ENCODE measurements at places on chromosomes 5 and 9.

DNA sequence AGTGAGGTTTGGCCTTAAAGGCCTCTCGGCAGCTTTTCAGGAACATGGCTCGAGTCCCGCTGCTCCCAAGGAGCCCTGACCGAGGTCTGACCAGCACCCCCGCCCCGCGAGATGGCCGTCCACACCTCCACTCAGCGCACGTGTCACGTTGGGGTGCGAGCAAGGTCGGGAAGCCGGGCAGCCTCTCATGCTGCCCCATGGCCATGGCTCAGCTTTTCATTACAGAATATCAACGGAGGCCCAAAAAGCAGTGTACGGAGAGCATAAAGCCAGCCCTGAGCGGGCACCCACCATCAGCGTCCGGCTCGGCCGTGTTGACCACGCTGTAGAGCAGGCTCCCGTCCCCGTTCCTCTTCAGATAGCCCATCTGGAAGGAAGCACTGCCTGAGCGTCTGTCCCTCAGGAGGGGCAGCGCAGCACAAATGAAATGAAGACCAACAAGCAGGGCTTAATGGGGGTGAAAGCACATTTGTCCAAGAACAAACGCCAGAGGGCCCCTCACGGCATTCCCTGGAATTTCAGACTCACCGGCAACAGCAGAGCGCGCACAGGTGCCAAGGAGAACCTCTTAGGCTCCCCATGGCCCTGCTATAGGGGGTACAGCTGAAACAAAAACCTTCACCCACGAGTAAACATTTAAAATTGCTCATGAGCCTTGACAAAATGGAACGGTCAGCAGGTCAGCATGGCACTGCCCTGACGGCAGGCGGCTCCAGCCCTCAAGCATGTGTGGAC lies 11.6 kb downstream of the BRD9 start:
- H3K36me3 ChIP-seq, result peaks cover 31% of the 10 kb centered on the region
- no peaks in the 10 kb centered on the region for H3K4me1 ChIP-seq
- no peak overlapping the region for H3K4me3 ChIP-seq
- H3K27ac ChIP-seq, result no peak overlapping the region

DNA sequence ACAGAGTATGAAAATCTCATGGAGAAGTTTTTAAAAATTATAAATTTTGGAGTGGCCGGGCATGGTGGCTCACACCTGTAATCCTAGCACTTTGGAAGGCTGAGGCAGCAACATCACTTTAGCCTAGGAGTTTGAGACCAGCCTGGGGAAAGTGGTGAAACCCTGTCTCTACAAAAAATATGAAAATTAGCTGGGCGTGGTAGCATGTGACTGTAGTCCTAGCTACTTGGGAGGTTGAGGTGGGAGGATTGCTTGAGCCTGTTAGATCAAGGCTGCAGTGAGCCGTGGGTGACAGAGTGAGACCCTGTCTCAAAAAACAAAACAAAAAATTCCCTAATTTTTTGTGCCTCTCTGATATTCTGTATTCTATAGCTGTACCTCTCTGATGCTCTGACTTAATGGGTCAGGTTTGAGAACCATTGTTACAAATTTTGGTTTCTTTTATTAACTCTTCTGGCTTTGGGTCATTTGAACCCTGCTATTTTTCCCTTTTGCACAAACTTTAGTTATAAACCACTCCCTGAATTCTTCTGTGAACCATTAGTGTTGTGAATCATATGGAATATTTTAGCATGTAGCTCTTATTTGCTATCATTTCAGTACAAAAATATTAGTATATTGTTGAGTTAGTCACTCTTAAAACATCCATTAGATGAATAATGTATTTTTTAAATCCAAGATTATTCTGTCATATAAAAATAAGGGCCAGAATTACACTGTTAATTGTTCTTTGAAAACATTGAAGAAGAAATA lies 51.0 kb downstream of the FER start:
- DNase-seq, result no peak
- H3K4me1 ChIP-seq, result 0 out of 2 replicates have a peak, but pooled peaks cover 11% of the 10 kb centered on the region
- H3K36me3 ChIP-seq, result no peaks in the 10 kb centered on the region
- no peak overlapping the region for H3K27ac ChIP-seq

- DNase-seq, result no peak
- H3K27ac ChIP-seq, result no peak overlapping the region
- H3K4me1 ChIP-seq, result peaks cover 48% of the 10 kb centered on the region
Observed at GRCh38 chr5:139694556-139695177, 46.5 kb downstream of the CXXC5 start.

- H3K27me3 ChIP-seq, result no peaks in the 10 kb centered on the region
- no peaks in the 10 kb centered on the region for H3K4me1 ChIP-seq
- H3K27ac ChIP-seq, result no peak overlapping the region
- H3K4me3 ChIP-seq, result no peak overlapping the region
- no peaks in the 10 kb centered on the region for H3K36me3 ChIP-seq
- DNase-seq, result no peak
Observed at GRCh38 chr9:134620751-134621557, 20.6 kb upstream of the COL5A1 start.

GRCh38 chr9:93082841-93083411 lies 13.1 kb upstream of the CARD19 start:
- no peak overlapping the region for H3K27ac ChIP-seq
- no peaks in the 10 kb centered on the region for H3K4me1 ChIP-seq
- no peak overlapping the region for H3K4me3 ChIP-seq
- H3K27me3 ChIP-seq, result no peaks in the 10 kb centered on the region
- no peaks in the 10 kb centered on the region for H3K36me3 ChIP-seq

DNA sequence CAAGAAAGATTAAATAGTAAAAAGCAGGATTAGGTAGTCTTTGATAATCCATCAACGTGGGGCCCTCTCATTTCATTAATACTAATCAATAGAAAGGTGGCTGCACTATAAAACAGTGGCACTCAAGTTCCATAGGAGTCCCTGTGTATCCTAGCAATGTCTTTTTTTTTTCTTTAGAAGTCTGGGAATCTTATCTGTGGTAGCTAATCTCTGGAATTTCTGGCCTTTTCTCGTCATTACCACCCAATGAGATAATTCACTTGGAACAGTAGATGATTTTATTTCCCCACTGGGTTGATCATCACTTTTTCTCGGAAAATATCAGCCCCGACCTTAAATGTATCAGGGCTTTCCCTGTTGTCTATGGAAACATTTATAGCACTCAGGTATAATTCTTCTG lies 86.8 kb upstream of the CDH6 start:
- H3K27me3 ChIP-seq, result no peaks in the 10 kb centered on the region
- H3K36me3 ChIP-seq, result no peaks in the 10 kb centered on the region
- no peak overlapping the region for H3K27ac ChIP-seq
- H3K4me3 ChIP-seq, result no peak overlapping the region
- H3K4me1 ChIP-seq, result peaks cover 44% of the 10 kb centered on the region

DNA sequence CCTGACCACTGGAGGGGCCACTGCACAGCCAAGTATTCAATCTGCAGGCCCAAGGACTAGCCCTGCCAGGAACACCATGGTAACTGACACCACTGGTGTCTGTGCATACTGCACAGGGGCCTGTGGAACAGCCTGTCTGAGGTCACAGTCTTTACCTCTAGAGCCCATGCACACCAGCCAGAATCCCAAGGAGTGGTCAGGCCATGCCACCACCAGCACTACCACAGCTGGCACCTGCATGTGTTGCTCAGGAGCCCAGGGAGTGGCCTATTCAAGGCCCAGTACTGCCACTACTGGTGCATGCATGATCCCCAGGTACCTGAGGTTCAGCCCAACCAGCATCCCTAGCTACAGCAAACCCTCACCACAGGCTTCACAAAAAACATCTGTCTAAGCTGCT lies 546.0 kb upstream of the RGMB start:
- no peak for DNase-seq
- H3K27me3 ChIP-seq, result no peaks in the 10 kb centered on the region
- H3K4me1 ChIP-seq, result no peaks in the 10 kb centered on the region
- no peaks in the 10 kb centered on the region for H3K36me3 ChIP-seq
- no peak overlapping the region for H3K4me3 ChIP-seq

GRCh38 chr5:43711496-43711895 lies 108.5 kb downstream of the NNT start:
- no peaks in the 10 kb centered on the region for H3K27me3 ChIP-seq
- no peak for DNase-seq
- H3K4me1 ChIP-seq, result no peaks in the 10 kb centered on the region

- no peaks in the 10 kb centered on the region for H3K36me3 ChIP-seq
- peaks cover 46% of the 10 kb centered on the region for H3K27me3 ChIP-seq
- H3K4me1 ChIP-seq, result peaks cover 28% of the 10 kb centered on the region
- peak overlapping the region; percentile 76 for H3K4me3 ChIP-seq
- H3K27ac ChIP-seq, result no peak overlapping the region
Observed at GRCh38 chr9:89177012-89177943, 1.3 kb downstream of the SHC3 start.

DNA sequence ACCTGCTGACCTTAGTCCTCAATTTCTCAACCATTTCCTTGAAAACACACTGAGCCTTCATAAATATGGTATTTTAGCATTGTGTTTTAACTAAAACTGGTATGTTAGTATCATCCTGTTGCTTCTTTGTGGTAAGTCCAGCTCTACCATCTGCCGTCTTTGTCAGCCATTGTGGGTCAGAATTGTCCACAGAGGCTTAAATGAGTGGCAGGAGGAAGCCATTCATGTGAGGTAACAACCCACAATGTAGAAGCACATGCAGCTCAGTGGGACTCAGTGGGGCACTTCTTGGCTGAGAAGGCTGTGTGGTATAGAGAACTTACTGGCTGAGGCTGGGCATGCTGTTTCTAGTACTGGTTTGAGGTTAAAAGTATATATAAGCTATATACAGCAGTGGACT lies 149.2 kb upstream of the NR3C1 start:
- H3K4me3 ChIP-seq, result no peak overlapping the region
- H3K4me1 ChIP-seq, result no peaks in the 10 kb centered on the region
- no peak for DNase-seq
- no peaks in the 10 kb centered on the region for H3K27me3 ChIP-seq

DNA sequence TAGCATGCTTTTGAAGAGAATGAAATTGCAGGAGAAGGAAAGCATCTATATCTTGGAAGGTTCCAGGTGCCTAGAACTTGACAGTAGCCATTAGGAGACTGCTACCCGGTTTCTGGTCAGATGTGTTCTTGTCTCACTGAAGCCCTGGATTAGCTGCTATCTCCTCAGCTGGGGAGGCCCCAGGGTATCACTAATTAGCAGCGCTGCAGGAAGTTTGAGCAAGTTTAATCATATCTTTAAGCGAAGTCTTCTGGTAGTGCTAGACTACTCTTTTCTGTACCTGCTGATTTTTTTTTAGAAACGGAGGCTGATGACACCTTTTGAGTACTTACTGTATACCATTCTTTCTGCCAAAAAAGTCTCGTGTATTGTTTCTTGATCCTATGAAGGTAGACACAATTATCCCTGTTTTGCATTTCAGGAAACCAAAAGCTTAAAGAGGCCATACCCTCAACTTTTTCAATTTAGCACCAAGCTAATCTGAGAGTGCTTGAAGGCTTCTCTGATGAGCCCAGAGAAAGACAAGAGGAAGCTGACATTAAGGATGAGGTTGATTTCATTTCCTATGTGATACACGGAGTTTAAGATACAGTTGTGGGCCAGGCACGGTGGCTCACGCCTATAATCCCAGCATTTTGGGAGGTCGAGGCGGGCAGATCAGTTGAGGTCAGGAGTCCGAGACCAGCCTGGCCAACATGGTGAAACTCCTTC lies 201.3 kb downstream of the ARHGAP26 start:
- no peak overlapping the region for H3K27ac ChIP-seq
- no peaks in the 10 kb centered on the region for H3K27me3 ChIP-seq
- H3K4me1 ChIP-seq, result no peaks in the 10 kb centered on the region
- DNase-seq, result no peak

DNA sequence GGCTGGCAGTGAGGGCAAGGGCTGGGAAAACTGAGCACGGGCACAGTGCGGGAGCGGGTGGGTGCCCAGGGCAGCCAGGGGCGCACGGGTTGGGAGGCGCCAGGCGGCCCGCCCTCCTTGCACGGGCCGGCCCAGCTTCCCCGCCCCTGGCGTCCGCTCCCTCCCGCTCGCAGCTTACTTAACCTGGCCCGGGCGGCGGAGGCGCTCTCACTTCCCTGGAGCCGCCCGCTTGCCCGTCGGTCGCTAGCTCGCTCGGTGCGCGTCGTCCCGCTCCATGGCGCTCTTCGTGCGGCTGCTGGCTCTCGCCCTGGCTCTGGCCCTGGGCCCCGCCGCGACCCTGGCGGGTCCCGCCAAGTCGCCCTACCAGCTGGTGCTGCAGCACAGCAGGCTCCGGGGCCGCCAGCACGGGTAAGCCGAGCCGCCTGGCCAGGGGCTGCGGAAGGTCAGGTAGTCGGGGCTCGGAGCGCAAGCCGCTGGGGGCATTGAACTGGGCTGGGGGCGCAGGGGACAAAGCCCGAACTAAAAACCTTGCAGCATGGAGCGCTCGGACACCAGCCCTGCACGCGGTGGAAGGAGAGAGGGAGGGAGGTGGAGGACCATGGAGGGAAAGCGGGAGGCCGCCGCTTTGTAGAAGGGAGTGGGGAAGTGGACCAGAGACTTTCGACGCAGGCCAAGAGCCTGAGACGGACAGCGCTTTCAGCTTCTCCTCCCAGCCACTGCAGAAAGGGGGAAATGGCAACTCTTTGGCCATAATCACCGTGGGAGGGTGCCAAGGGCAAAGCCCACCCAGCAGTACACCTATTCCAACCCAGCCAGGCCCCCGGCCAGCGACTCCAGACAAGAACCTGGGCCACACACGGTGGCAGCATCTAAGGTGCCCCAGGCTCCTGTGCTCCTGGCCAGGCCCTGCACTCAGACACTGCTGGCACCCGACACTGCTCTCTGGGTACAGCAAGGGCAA lies at the start of gene TGFBI:
Gene TGFBI, plus strand, starts transcription at position 207 of the 961 bp plus-strand sequence. Its CDS starts 68 bp downstream, at position 275.
- H3K4me3 ChIP-seq, result peak within 1 kb of the TSS; percentile 78
- H3K4me1 ChIP-seq, result peaks cover 2% of the 10 kb centered on the region
- peak; percentile 92 for DNase-seq
- no peaks in the 10 kb centered on the region for H3K36me3 ChIP-seq
